AG10803 (cell line): ENCODE measurements at places on chromosomes 1 and 21.

GRCh38 chr1:119141020-119141424 lies 569 bp upstream of the WARS2 start:
- DNase-seq: peak; percentile 42

DNA sequence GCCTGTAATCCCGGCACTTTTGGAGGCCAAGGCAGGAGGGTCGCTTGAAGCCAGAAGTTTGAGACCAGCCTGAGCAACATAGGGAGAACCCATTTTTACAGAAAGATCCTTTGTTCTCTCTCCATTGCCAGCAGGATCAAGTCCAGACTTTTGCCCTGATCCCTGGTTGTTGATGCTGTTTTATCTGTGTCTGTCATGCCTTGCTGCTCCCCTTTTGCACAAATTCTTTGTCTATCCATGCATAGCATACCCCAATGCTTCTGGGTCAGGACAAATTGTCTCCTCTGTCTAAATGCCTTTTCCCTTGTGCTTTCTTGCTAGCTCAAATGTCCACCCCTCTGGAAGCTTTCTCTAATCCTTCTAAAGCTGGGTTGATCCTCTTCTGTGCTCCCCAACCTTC lies 25.3 kb upstream of the FAAH start:
- DNase-seq: no peak

DNA sequence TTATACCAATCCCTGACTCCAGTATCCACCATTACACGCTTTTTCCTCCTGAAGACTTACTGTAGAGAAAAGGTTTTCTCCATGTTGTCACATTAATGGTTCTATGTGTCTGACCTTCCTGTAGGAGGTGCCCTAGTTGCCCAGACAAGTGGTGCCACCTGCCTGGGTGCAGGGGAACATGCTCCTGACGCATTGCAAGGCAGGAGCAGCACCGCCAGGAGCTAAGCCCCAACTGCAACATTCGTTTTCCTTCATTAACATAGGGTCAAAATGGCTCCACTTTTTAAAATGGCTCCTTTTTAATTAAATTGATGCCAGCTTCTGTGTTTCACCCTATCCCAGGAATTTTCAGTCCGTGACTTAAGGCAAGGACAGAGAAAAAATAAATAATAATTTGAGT lies 220.1 kb upstream of the SAMSN1 start:
- DNase-seq: no peak

DNA sequence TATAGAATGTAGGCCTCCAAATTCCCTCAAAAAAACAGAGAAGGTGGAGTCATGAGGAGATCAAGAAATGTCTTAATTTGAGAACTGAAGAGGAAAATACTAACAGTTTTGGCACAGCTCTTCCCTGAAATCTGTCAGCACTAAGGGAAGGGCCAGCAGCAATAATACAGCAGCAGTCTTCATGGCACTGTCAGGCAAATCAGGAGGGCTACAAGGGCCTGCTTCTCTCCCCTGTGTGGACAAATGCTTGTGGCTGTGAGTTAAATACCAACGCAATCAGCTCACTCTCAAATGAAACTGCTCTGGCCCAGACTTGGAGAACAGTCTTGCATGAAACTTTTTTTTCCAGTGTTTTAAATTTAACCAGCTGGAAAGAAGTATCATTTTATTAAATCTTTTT lies 20.5 kb upstream of the CNN3 start:
- peak; percentile 97 for DNase-seq

GRCh38 chr21:35050348-35051286 lies 1.5 kb upstream of the RUNX1 start:
- DNase-seq: peak; percentile 69

DNA sequence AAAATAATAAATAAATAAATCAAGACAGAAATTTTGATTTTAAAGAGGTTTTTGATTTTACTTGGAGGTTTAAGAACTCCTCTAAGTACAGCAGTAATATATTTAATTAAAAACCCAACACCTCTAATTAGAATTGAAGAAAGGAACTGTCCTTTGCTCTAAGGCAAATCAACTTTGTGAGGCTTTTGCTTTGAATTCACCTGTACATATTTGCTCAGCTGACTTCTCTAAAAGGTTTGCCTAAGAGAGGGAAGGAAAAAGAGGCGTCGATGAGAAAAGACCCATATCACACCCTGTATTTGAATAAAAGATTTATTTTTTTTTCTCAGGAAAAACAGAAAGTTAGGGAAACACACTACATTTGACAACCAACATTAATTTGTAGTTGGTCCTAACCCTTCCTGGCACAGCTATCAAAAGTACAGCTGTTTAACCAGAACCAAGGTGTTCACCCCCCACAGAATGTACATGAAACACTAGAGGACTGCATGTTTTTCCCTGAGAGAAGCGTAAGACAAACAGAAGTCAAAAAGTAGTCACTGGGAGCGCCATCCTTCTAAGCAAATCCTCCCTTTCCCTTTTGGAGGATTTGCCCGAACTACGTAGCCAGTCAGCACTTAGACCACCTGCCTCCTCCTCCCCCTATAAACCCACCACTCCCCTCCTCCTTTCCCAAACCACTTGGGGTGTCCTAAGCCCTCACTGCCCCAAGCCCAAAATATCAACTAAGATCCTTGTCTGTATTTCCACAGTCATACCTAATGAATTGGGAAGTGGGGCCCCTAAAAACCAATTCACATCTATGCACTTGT lies 4.9 kb downstream of the MCL1 start:
- peak; percentile 40 for DNase-seq

DNA sequence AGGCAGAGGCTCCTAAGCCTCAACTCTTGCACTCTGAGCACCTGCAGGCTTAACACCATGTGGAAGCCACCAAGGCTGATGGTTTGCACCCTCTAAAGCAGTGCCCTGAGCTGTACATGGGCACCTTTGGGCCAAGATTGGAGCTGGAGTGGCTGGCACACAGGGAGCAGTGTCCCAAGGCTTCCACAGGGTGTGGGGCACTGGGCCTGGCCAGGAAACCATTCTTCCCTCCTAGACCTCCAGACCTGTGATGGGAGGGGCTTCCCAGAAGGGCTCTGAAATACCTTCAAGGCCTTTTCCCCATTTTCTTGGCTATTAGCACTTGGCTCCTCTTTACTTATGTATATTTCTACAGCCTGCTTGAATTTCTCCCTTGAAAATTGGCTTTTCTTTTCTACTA lies 67.9 kb upstream of the PPM1J start:
- DNase-seq: no peak

- DNase-seq: no peak
These were observed 23.1 kb upstream of the PAXBP1 start for GRCh38 chr21:32794644-32795079.

DNA sequence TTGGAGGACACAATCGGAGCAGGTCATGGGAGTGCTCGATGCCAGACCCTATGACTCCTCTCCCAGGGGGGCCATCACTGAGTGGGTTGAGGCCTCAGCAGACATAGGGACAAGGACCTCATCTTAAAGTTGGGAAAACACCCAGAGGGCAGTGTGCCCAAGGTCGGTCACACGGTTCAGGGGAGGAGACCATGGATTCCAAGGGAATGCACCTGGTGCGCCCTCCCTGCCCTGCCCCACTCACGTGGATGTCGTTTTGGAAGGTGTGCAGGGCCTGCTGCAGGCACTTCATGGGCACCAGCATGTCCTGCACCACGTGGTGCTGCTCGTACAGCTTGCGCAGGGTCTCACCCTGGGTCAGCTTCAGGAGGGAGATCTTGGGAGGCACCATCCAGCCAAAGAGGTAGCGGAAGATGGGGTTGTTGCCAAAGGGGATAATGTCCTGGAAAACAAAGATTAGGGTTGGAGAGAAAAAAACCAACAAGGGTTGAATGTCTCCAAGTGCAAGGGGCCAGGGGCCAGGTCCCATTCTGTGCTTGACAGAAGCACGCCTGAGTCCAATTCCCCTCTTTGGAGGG lies 33.1 kb downstream of the DHCR24 start:
- DNase-seq: no peak

DNA sequence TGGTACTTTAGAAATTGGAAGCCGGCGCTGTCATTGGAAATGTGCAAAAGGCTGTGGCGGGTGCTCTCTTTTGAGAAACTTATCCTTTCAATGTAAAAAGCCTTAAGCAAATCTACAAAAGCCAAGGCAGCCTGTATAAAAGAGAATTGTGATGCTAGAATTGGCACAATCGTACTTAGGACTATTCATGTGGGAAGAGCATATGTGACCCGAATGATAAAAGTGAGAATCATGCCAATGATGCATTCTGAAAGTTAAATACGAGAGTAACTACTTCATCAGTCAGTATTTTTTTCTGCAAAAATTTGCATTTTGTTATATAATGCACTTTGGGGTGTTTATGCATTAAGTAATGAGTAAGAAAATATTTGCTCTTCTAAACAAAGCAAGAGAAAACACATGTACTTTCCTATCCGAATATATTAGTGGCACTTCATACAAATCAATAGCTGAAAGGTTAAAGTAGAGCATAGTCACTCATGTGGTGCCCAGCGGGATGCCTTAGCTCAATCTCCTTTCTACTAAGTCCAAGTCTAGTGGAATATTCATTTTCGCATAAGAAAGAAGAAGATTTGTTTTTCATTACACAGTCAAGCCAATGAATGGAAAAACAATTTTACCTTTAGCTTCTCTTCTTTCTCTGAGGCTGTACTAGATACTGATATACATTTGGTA lies 1256.6 kb upstream of the B3GALT2 start:
- DNase-seq: no peak

DNA sequence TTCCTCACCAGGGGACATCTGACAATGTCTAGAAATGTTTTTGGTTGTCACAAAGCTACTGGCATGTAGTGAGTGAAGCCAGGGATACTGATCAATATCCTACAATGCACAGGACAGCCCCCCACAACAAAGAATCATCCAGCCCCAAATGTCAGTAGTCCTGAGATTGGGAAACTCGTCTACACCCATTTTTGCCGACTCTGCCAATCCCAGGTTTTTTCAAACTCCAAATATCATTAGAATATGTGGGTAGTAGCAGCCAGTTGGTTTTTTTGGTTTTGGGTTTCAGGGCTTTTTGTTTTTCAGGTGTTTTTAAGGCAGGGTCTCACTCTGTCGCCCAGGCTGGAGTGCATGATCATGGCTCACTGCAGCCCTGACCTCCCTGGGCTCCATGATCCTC lies 5.9 kb downstream of the SPATA46 start:
- no peak for DNase-seq
